ENCODE measurements at places on chromosomes 6 and 20.

DNA sequence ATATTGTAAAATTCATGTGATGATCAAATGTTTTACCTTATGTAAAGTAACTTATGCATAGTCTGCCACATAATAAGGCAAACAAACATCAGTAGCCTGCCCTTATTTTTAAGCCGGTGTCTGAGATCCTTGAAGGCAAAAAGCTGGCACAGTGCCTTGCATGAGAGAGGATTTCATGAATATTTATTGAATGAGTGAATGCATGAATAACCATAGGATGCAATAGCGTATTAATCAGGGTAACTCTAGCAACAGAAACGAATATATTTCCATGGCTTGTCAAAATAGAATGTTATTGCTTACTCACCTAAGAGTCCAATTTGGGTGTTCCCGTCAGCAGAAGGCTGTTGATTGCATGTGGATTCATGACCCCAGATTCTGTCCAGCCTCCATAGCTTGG lies 34.9 kb downstream of the BTBD3 start:
- no peaks in the 10 kb centered on the region for H3K4me1 ChIP-seq
- no peaks in the 10 kb centered on the region for H3K36me3 ChIP-seq
- no peak overlapping the region for H3K27ac ChIP-seq

DNA sequence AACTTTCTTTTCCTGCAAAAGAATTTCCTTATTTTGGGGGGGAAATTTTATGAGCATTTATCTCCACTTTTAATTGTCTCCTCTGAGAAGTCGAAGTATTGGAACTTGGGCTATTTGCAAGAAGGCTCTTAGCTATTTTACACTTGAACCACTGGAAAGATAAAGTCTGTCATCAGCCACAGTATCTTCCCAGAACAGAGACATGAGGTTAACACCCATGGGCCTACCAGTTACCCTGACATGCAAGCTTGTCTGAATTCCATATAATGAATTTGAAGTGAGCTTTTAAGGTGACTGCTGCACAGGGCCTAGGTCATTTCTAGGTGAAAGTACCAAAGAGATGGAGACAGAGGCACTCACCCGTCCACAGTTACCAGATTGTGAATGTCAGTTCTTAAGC lies 193.1 kb downstream of the SIM1 start:
- no peaks in the 10 kb centered on the region for H3K36me3 ChIP-seq
- no peak overlapping the region for H3K4me3 ChIP-seq
- H3K27ac ChIP-seq: no peak overlapping the region
- no peaks in the 10 kb centered on the region for H3K4me1 ChIP-seq

- no peaks in the 10 kb centered on the region for H3K36me3 ChIP-seq
- no peaks in the 10 kb centered on the region for H3K4me1 ChIP-seq
- no peaks in the 10 kb centered on the region for H3K27me3 ChIP-seq
- DNase-seq: no peak
- H3K4me3 ChIP-seq: no peak overlapping the region
These were observed 235.2 kb downstream of the LY86 start for GRCh38 chr6:6823568-6824224.

GRCh38 chr6:52233975-52234823 lies 10.1 kb downstream of the IL17F start:
- no peak for DNase-seq
- no peak overlapping the region for H3K4me3 ChIP-seq
- H3K27ac ChIP-seq: no peak overlapping the region
- H3K4me1 ChIP-seq: no peaks in the 10 kb centered on the region
- H3K27me3 ChIP-seq: no peaks in the 10 kb centered on the region
- H3K36me3 ChIP-seq: no peaks in the 10 kb centered on the region

- H3K27ac ChIP-seq: no peak overlapping the region
- no peaks in the 10 kb centered on the region for H3K4me1 ChIP-seq
- H3K4me3 ChIP-seq: no peak overlapping the region
- DNase-seq: no peak
- H3K36me3 ChIP-seq: peaks cover 4% of the 10 kb centered on the region
These were observed 1.3 kb downstream of the GUCA1B start for GRCh38 chr6:42193491-42193894.

DNA sequence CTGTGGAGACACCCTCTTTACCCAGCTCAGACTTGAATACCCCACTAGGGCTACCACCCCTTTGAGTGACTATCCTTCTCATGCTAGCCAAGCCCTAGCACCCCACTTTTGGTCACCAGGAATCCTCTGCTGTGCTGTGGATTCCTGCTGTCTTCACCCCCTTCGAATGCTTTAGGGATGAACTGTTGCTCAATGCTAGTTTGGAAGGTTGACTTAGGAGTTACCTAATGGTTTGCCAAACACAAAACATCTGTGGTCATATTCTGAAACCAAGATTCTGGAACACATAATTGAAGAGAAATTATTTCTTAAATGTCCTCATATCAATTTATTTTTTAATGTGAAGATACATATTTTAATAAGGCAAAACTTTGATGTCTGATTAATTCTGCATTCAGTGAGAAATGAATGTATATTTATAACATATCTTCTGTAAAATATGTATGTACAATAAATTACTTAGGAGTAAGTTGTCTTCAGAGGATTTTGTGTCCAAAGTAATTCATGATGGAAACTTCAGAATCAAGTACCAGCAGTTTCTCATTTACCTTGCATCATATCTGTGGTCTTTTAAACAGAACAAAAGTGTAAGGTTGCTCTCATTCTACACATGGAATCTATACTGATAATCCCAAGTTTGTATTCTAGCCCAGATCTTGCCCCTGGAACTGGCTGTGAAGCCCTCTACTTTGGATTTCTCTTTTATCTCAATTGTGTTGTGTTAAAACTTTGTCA lies 46.9 kb downstream of the TMEM200A start:
- H3K4me1 ChIP-seq: no peaks in the 10 kb centered on the region
- H3K4me3 ChIP-seq: no peak overlapping the region
- DNase-seq: no peak
- H3K27me3 ChIP-seq: no peaks in the 10 kb centered on the region
- no peak overlapping the region for H3K27ac ChIP-seq

DNA sequence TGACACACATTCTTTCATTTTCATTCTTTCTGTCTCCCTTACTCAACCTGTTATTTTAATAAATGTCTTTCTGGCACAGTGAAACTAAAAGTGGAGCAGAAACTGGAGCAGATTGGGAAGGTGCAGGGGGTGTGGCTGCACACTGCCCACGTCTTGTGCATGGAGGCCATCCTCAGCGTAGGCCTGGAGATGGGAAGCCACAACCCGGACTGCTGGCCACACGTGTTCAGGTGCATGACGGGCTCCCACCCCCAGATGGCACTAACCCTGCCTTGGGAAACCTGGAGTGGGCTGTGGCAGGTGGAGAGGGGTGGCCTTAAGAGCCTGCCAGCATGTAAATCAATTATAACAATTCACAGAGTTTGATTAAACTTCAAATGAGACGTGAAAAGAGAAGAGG lies 71.4 kb upstream of the PBOV1 start:
- H3K4me3 ChIP-seq: no peak overlapping the region
- no peaks in the 10 kb centered on the region for H3K4me1 ChIP-seq
- H3K27me3 ChIP-seq: no peaks in the 10 kb centered on the region
- H3K36me3 ChIP-seq: no peaks in the 10 kb centered on the region
- no peak for DNase-seq

- peak overlapping the region; percentile 32 for H3K4me3 ChIP-seq
- no peaks in the 10 kb centered on the region for H3K27me3 ChIP-seq
- peaks cover 54% of the 10 kb centered on the region for H3K36me3 ChIP-seq
These were observed 43.7 kb downstream of the DSTN start for GRCh38 chr20:17613328-17614175.

- H3K4me1 ChIP-seq: no peaks in the 10 kb centered on the region
- DNase-seq: no peak
- H3K27ac ChIP-seq: peak overlapping the region; percentile 99
- no peak overlapping the region for H3K4me3 ChIP-seq
- H3K36me3 ChIP-seq: no peaks in the 10 kb centered on the region
These were observed 5.0 kb downstream of the MARCKS start for GRCh38 chr6:113862112-113862511.

DNA sequence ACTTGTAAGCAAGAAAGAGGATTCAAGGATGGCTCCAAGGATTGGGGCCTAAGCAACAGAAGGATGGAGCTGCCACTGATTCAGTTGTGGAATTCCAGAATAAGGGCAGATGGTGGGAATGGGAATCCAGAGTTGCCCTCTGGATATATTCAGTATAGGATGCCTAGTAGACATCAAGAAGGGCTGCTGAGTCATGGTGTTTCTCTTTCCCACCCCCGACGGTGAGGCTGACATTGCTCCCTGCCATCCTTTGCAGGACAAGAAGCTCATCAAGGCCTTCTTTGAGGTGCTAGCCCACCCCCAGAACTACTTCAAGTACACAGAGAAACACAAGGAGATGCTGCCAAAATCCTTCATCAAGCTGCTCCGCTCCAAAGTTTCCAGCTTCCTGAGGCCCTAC lies 11.2 kb upstream of the ZNF76 start:
- H3K36me3 ChIP-seq: peaks cover 36% of the 10 kb centered on the region
- H3K4me3 ChIP-seq: no peak overlapping the region
- no peak for DNase-seq
- no peaks in the 10 kb centered on the region for H3K27me3 ChIP-seq

GRCh38 chr6:142195862-142196541 lies 48.9 kb downstream of the VTA1 start:
- no peak for DNase-seq
- H3K4me3 ChIP-seq: no peak overlapping the region
- no peak overlapping the region for H3K27ac ChIP-seq
- H3K4me1 ChIP-seq: no peaks in the 10 kb centered on the region

DNA sequence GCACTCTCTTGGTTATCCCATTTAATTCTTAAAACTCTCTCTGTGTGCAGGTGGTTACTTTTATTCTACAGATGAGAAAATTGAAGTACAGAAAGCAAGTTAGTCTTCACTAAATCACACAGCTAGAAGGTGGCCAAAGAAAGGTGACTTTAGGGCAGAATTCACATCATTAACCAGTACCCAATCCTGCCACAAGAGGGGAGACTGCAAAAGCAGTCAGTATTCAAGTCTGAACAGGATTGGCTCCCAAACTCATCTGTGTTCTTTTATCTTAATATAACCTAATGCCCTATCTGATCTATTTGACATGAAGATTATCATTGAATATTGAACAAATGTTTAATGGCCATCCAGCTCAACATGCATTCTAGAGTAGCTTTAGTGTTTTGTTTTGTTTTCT lies 225.3 kb upstream of the FAM83B start:
- peaks cover 4% of the 10 kb centered on the region for H3K4me1 ChIP-seq
- H3K27ac ChIP-seq: no peak overlapping the region
- H3K4me3 ChIP-seq: no peak overlapping the region
- H3K36me3 ChIP-seq: no peaks in the 10 kb centered on the region

- DNase-seq: no peak
- H3K27ac ChIP-seq: peak overlapping the region; percentile 61
- H3K4me3 ChIP-seq: no peak overlapping the region
- H3K4me1 ChIP-seq: peaks cover 64% of the 10 kb centered on the region
These were observed 35.7 kb downstream of the RRBP1 start for GRCh38 chr20:17646209-17646960.

DNA sequence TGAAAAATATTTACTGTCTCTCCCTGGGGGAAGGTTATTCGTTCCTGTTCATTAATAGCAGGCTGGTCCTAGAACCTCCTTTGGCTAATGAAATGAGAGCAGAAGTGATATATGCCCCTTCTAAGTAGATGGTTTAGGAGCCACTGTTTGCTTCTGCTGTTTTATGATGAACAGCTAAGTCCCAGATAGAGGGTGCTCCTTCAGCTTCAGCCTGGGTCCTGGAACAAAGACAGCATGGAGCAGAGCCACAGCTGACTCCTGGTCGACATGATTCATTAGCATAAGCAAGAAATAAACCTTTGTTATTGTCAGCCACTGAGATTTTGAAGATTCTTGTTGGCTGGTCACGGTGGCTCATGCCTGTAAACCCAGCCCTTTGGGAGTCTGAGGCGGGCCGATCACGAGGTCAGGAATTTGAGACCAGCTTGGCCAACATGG lies 47.8 kb upstream of the ARMC2 start:
- no peak overlapping the region for H3K4me3 ChIP-seq

DNA sequence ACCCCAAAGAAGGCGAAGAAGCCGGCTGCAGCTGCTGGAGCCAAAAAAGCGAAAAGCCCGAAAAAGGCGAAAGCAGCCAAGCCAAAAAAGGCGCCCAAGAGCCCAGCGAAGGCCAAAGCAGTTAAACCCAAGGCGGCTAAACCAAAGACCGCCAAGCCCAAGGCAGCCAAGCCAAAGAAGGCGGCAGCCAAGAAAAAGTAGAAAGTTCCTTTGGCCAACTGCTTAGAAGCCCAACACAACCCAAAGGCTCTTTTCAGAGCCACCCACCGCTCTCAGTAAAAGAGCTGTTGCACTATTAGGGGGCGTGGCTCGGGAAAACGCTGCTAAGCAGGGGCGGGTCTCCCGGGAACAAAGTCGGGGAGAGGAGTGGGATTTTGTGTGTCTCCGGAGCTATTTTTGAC lies 69.6 kb downstream of the HFE start:
- peak; percentile 81 for DNase-seq
- H3K4me3 ChIP-seq: peak overlapping the region; percentile 68
- no peaks in the 10 kb centered on the region for H3K36me3 ChIP-seq
- H3K4me1 ChIP-seq: peaks cover 19% of the 10 kb centered on the region
- H3K27me3 ChIP-seq: no peaks in the 10 kb centered on the region

DNA sequence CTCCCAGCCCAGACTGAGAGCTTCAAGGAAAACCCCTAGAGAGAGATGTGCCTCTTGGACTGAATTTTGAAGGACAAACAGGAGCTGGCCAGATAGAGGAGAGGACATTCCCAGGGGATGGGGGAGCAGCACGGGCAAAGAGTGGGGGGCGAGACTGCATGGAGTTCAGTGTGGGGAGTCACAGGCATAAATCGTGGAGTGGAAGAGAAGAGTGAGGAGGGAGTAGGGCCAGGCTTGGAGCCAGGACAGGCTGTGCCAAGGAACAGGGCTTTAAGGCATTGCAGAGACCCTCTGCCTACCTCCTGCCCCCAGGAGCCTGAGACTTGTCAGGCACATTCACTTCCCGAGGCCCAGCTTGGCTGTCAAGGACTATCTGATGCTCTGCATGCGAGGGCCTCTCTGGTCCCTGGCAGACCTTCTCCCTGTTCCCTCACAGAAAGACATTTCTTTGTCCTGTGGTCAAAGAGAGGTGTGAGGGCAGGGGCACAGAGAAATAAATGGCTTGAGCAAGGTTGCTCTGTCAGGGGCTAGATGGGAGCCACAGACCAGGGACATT lies 5.2 kb upstream of the SLC22A7 start:
- no peaks in the 10 kb centered on the region for H3K36me3 ChIP-seq
- H3K4me1 ChIP-seq: no peaks in the 10 kb centered on the region
- H3K27me3 ChIP-seq: peaks cover 5% of the 10 kb centered on the region
- no peak overlapping the region for H3K4me3 ChIP-seq
- DNase-seq: no peak
- no peak overlapping the region for H3K27ac ChIP-seq

DNA sequence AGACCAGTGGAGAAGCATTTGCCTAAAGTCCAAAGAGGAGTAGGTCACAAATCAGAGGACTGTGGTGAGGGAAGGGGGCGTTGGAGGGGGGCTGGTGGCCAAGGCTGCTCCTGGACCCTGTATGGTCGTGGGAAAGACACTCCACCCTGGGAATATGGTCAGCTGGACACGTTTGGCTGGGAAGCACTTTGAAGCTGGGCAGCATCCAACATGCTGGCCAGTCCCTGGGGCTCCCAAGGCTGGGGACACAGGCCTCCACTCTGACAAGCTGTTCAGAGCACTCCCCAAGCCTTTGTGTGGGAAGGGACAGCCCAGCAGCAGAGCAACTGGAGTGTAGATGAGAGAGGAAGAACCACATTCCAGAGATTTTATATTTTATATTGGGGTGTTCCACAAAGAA lies 203.2 kb downstream of the ANKRD60 start:
- DNase-seq: peak; percentile 14
- H3K27me3 ChIP-seq: peaks cover 2% of the 10 kb centered on the region
- no peak overlapping the region for H3K4me3 ChIP-seq
- H3K4me1 ChIP-seq: peaks cover 29% of the 10 kb centered on the region
